ENCODE measurements at places on chromosomes 3 and 15.
A peak's percentile ranks its signal among the peaks of the same experiment; 100 is the strongest.

GRCh38 chr15:83657549-83657948 is 3.6 kb downstream of the ADAMTSL3 start:
- peak; percentile 35 for DNase-seq

DNA sequence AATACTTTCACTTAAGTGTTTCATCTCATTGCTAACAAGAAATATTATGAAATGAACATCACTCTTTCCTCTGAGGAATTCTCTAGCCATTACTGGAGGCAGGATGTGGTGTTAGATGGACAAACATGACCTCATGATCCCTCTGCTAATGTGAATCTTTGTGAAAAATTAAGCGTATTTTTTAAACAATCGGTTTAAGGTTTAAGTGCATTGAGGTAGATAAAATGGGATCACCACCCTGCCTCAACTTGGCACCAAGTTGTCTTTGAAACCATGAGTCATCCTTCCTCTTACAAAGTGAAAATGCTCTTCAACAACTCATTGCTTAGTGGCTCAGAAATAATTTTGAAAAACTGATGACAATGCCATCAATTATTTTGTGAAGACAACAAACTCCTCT is 76.0 kb upstream of the DCBLD2 start:
- DNase-seq, result peak; percentile 99

GRCh38 chr3:177441276-177441812 is 244.1 kb upstream of the TBL1XR1 start:
- DNase-seq, result no peak

DNA sequence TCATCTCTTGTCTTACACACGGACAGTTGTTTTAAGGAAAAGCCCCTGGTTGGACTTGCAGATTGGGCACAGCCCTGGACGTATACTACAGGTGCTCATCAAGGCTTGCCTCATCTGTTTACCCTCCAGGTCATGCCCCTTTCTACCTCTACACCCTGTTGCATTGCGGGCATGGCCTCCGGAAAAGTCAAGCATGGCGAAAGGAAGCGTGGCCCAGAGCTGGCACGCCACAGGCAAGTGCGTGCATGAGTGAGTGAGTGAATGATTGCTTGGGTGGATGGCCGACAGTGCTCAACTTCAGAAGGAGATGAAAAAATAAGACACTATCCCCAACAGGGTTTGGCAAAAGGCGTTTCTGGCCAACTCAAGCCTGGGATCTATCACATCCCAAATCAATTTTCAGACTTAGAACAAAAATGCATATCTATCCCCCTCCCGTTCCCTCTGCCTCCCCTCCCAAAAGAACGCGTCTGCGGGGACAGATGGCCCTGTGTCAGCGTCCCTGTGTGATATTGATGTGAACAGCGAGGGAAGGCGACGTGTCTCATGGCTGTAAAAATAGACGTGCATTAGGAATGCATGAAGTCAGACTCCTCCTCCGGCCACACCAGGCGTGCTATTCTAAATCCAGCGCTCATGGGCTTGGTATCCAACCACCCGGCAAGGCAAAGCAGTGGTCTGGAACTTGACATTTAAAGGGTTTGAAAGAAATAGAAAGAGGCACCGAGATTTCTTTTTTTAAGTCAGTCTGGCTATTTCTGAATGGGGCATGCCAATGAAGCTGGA is 96.0 kb downstream of the RPLP1 start:
- DNase-seq, result no peak
